Left renal pelvis (tissue), 4 donors: ENCODE measurements at places on chromosomes 4 and X. TPM values are rescaled to one million over a fixed set of nuclear protein-coding genes. Genes with fewer than 3 reads are reported as not detected.

GRCh38 chr4:123159479-123159878, 237.1 kb upstream of the NUDT6 start:
- DNase-seq: no peak

GRCh38 chr4:40349561-40350198, 14.5 kb downstream of the CHRNA9 start:
- no peak for DNase-seq

DNA sequence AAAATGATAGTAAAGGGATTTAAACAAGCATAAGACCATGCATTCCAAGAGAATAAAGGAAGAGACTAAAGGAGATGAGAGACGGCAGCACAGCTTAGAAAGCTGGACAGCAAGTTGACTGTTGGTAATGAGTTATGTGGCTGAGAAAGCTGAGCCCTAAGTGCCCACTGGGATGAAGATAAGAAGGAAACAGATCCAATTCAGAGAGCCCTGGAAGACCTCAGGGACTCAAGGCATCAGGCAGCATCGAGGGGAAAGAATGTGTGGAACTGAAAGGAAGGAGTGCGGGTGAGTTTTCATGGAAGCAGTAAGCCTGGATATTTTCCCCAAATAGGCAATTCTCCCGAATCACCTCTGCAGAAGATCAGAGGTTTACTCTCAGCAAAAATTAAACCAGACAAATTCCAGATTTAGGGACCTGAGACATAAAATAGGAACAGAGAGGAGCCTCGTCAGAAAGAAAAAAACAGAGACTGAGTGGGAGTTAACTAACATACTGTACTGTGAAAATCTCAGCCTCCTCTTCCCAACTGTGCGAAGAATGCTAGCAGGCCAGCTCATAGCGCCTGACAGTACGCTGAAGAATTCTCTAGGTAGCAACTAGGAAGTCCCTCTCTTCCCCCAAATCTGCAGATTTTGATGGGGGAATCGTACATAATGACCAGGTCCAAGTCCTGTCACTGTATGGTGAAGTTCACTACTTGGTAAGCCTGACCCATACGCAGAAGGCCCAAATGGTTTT, 187.7 kb upstream of the TAPT1 start:
- no peak for DNase-seq

DNA sequence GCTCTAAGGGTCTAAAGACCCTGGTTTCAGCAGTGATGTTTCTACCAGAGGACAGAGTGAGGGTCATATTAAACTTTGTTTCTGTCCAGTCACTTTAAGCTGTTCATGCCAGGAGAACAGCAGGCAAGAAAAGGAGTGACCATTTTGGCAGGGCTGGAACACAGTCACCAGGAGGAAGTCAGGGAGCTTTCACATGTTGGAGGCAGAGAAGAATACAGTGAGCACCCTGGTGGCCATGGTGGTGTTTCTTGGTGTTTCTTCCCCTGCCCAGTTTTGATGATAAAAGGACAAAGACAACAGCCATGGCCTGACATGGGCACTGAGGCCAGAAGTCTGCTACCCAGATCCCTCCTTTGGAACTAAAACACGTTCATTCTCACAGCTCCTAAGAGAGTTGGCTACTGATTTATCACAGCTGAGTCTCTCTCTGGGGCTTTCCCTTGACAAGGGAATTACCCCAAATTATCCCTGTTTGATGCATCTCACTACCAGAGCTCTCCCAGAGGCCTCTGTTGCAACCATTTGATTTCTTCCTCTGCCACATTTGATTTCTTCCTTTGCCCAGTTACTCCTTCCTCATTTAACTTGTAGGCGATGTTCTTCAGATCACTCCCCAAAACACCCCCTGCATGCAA, 106.4 kb upstream of the NWD2 start:
- DNase-seq: no peak

GRCh38 chrX:78123190-78123589, 16.3 kb downstream of the TAF9B start:
- DNase-seq: no peak

DNA sequence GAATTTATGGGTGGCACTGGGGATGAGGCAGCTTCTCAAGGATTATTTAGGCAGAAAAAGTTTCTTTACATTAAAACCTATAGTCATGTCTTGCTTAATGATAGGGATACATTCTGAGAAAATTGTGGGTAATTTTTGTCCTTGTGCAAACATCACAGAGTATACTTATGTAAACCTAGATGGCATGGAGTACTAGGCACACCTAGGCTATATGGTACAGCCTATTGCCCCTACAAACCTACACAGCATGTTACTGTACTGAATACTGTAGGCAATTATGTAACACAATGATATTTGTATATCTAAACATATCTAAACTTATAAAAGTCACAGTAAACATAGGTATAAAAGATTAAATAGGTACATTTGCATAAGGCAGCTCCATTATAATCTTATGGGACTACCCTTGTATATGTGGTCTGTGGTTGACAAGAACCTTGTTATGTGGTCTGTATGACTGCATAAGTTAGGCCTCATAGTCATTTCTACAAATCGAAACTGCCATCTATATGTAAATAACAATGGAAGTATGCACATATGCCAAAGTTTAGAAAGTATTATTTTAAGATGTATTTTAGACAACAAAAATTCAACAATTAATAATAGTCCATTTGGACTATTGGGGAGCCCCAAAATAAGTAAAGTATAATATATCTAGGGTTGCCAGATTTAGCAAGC, 87.3 kb downstream of the CFAP299 start:
- no peak for DNase-seq

DNA sequence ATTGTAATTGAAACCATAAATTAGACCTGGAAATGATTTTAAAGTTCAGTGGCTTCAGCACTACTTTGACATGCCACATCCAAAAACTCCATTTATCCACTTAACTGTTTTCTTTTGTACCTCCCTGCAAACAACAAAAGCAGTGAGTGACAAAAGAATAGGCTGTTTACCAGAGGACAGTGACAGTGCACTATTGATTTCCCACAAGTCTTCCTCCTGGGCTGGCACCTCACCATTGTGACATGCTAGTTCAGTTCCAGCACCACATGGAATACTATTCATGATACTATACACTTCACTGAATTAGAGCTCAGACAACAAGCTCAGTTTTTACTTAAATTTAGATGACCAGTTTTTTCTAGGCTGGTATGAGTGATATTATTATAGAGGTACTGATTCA, 29.3 kb downstream of the MOSPD2 start:
- DNase-seq: no peak

GRCh38 chrX:123878252-123878721, 18.4 kb downstream of the XIAP start:
- no peak for DNase-seq

The RADX gene
- polyA plus RNA-seq: 5.1 TPM

The PHKA1 gene
- polyA plus RNA-seq: 6.2 TPM

The SSX2 gene
- not detected for polyA plus RNA-seq

The DHX15 gene
- 267 TPM for polyA plus RNA-seq
